ENCODE measurements at places on chromosomes 7 and 10.

DNA sequence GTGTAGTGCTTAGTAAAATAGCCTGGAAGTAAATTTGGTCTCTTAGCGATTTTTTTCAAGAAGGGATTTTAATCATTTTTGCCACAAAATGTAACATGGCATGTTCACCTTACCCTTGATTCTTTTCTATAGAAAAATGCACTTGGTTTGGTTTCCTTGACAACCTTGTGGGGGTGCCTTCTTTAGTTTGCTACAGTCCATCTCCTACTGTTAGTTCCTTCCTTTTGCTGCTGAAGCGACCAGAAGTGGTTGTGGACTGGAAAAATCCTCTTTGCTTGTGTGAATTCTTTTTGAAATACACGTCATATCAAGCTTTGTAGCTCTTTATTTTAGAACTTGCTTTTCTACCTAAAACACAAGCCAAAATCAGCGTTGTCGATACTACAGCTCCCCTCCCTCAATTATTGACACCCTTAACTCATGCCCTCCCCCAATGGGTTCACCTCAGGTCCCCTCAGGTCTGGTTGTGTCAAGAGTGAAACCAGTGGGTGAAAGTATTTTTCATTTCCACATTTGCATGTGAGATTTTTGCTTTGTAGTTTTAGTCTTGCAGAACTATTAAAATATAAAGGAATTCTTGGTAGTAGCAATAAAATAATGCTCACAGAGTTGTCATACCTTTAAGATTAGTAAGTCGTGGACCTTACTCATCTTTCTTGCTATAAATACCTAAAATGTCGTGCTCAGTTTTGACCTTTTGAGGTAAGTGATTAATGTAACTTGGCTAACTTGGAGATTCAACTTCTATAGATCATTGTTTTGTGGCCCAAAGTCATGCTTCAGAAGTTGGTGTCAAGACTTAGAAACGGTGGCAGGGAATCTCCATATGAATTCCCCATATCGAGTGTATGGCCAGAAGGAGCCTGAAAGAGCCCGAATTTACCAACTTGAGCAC is 1.5 kb downstream of the ACTR3B start:
- peak; percentile 86 for DNase-seq

DNA sequence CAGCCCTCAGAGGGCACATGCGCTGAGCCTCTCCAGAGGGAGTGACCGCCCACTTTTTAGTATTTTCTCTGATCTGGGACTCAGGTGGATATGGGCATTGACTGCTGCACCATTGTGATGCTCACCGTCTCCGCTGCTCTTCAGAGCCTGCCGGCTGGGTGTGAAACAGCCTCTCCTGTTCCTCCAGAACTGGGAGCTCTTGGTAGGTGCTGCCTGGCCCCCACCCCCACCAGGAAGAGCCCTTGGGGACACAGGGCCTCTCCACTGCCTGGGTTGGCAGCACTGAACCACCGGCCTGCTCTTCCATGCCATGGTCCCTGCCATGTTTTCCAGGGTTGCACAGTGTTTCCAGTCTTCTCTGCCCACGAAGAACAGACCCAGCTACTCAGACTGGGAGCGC is 36.3 kb downstream of the ARHGAP22 start:
- no peak for DNase-seq

GRCh38 chr7:115300231-115300870 is 378.5 kb downstream of the MDFIC start:
- DNase-seq: no peak

DNA sequence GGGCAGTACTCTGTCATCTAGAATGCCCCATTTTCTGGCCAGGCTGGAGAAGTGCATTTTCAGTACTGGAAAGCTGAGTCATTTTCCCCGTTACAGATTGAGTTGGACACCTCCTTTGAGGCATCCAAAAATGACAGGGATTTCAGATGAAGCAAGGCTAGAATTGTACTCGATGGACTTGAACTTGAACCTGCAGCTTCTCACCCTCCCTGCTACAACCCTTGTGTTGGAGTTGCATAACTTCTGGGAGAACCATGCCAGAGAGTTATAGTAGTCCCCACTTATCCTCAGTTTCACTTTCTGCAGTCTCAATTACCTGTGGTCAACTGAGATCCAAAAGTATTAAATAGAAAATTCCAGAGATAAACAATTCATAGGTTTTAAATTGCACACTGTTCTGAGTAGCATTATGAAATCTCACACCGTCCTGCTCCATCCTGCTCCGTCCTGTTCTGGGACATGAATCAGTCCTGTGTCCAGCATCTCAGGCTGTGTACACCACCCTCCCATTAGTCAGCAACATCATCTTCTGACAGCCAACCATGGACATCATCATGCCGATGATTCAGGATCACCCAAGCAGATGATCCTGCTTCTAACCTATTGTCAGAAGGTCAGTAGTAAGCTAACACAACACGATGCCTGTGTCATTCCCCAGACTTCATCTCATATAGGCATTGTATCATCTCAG is 363.7 kb downstream of the DPP6 start:
- DNase-seq: no peak

DNA sequence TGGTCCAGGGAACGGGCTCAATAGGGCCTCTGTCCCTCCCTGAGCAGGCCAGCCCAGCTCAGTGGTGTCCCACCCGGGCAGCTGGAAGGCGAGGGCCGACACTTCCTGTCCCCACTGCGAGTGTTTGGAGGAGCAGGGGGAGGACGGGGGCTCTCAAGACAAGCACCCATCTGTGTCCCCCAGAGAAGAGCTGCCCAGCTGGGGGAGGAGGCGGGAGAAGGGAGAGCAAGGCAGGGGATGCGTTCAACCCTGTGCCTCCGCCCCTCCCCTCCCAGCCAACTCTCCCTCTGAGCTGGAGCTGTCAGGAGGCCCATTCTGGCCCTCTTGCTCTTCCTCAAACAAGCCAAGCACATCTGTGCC is 35.7 kb downstream of the ZCCHC24 start:
- DNase-seq: no peak

DNA sequence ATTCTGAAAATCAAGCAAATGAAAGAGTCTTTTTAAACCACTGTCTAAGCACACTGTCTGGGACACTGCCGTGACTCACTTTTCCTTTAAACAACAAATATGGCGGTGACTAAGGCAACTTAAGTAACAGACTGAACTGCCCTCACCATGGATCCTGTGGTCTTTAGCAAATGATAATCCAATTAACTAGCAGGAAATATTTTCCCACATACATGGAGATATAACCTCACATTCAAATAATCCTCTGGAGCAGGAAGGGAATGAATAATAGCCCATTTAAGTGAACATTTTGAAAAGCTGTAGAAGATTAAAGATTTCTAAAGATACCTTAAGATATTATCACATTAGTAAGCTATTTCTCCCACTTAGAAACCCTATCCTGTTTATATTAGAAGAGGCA is 40.3 kb upstream of the LRRC17 start:
- DNase-seq: peak; percentile 99

DNA sequence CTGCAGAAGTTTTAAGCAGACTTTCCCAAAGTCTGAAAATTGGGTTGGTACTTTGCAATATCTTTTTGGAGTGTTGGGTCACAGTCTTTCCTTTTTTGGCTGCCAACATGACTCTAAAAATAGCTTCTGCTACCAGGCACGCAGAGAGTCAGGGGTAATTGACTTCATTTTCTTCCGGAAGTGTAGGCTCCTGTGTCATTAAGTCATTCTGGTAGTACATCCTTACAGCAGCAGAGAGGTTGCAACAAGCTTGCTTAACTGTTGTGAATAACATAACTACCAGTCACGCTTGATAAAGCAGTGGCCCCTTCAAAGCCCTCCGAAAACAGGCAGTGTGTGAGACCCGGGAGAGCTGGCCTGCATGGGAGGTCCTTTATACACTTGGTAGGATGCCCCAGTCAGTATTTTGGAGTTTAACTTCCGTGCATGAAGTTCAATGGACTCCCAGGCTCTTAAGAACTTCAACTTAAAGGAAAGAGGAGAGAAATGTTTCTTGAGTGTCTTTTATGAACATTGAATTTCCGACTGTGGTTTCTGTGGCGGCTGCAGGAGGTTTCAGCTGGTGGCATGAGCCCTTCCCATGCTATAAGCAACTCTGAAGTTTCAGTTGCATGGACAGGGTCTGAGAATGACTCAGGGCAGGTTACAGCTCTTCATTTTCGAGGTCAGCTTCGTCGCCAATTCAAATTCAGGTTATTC is 310.7 kb downstream of the GALNT17 start:
- DNase-seq: no peak
